Activated CD8-positive, alpha-beta memory T cell treated with anti-CD3 and anti-CD28 coated beads, Interleukin-2, amount 50 U/mL, for 48 hours (primary cell): ENCODE measurements at places on chromosomes 13 and 19.

DNA sequence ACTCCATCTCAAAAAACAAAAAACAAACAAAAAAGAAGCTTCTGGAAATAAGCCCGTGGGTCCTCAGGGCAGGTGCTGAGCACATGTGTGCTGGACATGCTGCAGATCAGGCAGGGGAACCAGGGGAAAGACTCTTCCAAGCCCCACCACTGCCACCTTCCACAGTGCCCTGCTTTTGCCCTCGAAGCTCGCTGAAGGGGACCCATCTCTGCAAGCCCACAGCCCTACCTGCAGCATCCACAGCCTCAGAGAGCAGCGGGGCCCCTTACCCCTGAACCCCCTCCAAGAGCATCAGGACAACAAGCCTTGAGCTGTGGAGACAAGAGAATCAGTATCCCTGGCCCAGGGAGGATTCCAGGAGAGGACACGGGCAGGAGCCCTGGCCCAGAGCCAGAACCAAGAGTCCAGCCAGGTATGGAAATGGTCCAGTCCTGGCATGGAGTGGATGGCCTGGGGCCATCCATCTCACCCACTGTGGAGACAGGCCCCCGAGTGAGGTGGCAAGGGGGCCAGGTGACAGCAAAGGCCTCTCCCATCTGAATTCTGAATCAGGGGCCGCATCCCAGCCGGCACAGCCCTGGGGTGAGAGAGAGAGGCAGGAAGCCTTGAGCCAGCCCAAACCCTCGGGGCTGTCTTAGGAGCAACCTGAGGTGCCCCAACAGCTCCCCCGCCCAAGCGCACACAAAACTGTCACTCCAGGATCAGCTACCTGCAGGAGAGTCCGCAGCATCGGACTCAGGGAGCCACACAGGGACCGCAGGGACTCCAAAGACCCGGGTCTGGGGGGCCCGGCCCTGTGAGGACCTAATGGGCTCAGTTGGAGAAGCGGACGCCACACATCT, 51.8 kb upstream of the TPM4 start:
- DNase-seq, result no peak

- peak; percentile 82 for DNase-seq
Observed at GRCh38 chr19:52993342-52994178, 20.2 kb upstream of the ERVV-1 start.

DNA sequence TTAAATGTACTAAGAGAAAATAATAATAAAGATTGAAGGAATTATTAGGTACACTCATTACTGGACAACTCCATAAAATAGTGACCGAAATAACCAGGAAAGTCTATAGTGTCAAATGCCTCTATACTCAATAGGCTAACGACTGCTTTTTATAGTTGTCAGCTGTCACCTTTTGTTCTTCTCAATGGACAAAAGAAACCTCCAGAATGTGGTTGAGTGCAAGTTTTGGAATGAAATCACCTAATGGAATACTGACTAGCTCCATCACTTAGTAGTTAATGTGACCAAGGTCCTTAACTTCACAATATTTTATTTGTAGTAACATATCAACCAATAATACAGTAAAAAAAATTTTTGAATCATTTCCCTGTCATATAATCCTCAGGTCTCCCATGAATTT, 18.1 kb downstream of the TSC22D1 start:
- no peak for DNase-seq

GRCh38 chr19:33701565-33701964, 79.8 kb downstream of the CHST8 start:
- no peak for DNase-seq

DNA sequence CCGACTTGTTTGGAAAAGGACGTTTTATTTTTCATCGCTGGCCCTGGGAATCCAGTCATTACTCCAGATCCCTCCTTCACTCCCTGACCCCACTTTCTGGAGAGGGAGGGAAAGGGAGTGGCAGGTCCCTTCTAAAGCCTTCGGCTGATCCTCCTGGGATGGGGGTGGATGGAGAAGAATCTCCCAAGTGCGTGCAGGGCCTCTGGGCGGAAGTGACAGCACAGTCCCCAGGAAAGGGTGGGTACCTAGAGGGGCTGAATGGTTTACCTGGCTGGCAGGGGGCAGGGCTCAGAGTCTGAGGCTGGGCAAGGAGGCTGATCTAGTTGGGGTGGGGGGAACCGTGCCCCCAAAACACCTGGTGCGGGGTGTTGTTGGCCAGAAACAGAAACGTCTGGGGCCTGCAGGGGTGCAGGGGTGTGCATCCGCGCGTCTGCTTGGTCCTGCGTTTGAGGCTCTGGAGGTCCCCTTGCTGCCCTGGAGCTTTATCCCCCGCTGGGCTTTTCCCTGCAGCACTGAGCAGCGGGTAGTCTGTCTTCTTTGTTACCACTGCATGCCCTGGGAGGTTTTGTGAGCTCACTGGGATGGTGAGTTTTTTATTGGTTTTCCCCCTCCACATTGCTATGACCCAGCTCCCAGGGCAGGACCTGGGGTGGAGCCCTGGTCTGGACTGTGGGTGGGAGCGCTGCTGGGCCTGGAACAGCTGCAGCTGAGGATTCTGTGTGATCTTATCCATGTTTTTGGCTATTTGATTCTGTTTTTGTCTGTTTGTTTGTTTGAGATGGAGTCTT, 3.0 kb upstream of the ZNF628 start:
- no peak for DNase-seq

DNA sequence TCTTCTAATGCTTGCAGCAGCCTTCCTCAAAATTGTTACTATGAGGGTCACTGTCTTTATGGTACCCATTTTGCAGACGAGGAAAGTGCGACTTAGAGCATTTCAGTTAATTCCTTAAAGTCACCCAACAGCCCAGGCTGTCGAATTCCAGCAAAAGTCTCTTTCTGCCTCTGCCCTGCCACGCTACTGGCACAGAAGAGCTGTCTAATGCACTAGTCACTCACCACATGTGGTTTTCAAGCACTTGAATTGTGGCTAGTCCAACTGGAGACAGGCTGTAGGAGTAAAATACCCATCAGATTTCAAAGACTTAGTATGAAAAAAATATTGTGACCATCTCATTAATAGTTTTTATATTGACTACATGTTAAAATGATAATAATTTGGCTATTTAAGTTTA, 1.7 kb downstream of the FPR1 start:
- no peak for DNase-seq
